ENCODE measurements at places on chromosomes 2 and 18. TPM values are rescaled to one million over a fixed set of nuclear protein-coding genes. Genes with fewer than 3 reads are reported as not detected.
A peak's percentile ranks its signal among the peaks of the same experiment; 100 is the strongest.

The CCDC148 gene
- 4.6 TPM for total RNA-seq

DNA sequence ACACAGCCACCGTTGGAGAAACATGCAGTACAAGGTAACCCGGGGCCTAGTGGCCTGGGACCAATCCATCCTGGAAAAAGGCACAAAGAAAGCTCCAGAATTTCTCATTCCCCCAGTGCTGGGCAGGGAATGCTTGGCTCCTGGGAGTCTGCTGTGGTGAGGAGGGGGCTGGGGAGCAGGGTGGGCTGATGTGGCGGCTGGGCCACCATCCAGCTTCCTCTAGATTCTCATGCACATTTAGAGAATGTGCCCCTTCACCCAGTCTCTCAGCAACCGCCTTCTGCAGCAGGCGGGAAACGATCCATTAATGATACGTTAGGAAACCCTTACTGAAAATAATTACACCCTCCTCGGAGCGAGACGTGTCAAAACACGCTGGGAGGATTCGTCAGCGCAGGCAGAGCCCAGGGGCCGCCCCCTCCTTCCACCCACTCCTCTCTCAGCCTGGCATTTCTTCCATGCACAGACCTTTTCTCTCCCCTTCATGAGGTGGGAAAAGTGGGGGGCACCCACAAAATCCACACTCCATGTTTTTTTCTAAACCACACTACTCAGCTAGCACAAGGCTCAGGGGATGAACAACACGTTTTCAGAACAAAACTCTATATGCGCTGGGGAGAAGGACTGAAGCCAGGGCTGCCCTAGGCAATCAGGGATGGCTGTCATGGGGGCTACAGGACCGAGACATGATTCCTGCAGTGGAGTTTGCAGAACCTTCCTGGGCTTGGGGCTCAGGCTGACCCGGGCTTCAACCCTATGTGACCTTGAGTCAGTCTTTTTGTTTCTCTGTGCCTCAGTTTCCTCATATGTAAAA, 56.1 kb upstream of the SMAD7 start:
- DNase-seq, result peak; percentile 43
- H3K4me1 ChIP-seq, result no peaks in the 10 kb centered on the region
- no peaks in the 10 kb centered on the region for H3K36me3 ChIP-seq

The FARSB gene
- 19.0 TPM for total RNA-seq

DNA sequence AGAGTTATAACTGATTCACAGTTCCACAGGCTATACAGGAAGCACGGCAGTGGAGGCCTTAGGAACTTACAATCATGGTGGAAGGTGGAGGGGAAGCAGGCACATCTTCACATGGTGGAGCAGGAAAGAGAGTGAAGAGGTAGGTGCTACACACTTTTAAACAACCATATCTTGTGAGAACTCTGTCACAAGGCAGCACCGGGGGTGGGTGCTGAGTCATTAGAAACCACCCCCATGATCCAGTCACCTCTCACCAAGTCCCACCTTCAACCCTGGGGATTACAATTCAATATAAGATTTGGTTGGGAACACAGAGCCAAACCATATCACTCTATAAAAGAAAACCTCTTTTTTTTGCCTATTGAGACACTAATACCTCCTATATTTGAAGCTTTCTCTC, 1108.5 kb upstream of the CDH2 start:
- no peaks in the 10 kb centered on the region for H3K4me1 ChIP-seq
- no peak for DNase-seq
- H3K4me3 ChIP-seq, result no peak overlapping the region
- H3K27ac ChIP-seq, result no peak overlapping the region

DNA sequence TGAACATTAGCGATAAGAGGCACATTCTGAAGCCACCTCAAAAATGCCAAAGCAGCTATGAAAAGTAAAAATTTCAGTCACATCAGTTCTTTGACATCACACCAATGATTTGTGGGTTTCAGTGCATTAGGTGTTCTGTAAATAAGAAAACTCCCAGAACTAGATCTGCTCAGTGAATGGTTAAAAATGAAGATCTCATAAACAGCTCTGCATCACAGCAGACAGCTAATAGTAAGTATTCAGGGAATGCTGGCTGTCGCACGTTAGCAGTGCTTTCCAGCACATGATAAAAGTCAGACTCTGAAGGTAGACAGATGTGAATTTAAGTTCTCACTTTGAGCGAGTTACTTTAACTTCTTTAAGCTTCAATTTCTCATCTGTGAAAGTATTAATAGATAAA, 154.9 kb downstream of the SATB2 start:
- H3K4me1 ChIP-seq, result no peaks in the 10 kb centered on the region
- no peak for DNase-seq
- no peaks in the 10 kb centered on the region for H3K27me3 ChIP-seq

DNA sequence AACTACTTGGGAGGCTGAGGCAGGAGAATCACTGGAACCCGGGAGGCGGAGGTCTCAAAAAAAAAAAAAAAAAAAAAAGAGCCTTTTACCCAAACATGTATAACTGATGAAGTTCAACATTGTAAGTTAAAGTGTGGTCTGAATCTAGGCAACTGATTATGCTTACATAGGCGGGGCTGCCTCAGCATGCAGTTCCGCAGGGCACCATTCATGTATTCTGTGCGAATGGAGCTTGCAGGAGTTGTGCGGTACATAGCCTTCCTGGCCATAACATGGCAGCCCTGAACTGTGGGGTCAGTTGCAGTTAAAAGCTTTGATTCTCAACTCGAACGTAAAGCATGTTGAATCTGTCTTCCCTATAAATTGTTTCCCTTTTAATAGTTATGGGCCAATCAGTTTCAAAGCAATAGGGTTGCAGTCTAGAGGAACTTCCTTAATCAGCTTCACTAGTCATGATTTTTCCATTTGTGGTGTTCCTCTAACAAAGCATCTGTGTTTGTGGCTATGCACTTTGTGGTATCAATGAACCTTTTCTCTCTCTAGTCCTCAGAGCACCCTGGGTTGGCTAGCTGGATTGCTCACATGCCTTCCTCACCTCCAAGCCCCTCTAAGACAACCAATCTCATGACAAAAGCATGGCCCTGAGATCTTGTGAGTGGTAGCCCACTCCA, 30.6 kb upstream of the CEP68 start:
- DNase-seq, result no peak
- H3K27me3 ChIP-seq, result no peaks in the 10 kb centered on the region
- H3K4me3 ChIP-seq, result no peak overlapping the region
- H3K36me3 ChIP-seq, result no peaks in the 10 kb centered on the region
- H3K27ac ChIP-seq, result no peak overlapping the region

DNA sequence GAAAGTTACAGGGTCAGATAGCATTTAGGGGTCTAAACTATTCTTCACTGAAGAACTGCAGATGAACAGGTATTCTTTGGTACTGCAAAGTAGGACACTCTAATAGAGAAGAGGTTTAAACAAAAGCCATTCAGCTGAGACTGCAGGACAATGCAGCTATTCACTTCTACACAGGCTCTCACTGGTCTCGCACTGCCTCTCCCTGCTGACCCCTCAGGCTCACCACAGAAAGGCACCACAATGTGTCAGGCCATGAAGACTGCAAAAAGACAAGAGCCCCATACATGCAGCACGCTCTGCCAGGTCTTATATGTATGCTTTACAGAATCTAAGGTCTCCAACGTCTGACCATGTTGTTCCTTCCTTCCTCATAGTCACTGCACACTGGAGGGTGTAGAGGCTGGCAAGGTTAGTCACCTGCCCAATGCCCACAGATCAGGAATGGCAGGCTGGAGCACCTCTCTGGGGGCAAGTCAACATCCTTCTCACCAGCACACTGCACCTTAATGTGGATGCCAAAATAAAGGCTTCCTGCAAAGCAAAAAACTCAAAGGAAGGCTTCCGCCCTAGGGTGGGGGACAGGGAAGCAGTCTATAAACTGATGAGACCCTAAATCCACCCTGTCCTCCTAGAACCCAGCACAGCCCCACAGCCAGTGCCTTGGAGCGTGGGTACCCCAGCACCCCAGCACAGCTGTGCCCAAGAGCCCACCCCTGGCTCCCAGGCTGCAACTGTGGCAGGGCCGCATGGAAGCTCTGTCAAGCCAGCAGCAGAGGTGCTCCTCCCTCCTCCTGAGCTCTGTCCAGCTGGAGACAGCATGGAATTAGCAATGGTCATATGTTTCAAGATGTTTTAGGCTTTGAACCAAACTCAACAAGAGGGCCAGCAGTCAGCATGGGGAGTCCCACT, 10.7 kb upstream of the RNU4ATAC start:
- no peak overlapping the region for H3K4me3 ChIP-seq
- no peaks in the 10 kb centered on the region for H3K27me3 ChIP-seq
- DNase-seq, result no peak
- peak overlapping the region; percentile 56 for H3K27ac ChIP-seq
- H3K4me1 ChIP-seq, result peaks cover 5% of the 10 kb centered on the region

DNA sequence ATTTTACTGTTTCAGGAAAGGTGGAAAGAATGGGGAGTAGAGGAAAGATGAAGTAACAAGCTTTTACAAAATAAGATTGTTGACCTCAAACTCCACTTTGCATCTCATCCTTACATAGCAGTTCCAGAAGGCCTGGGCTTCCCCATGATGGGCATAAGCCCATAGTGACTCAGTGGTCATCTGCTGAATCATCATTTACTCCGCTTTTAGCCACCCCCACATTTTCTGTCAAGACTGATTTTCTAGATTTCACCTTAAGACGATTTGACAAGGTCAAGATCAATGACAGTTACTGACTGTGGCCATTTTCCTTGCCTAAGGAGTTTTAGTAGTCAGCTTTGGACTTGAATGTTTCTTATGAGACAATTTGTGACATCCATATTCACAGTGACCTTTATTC, 49.4 kb downstream of the PLEKHM3 start:
- H3K4me1 ChIP-seq, result no peaks in the 10 kb centered on the region
- H3K4me3 ChIP-seq, result no peak overlapping the region
- no peak for DNase-seq
- H3K27ac ChIP-seq, result no peak overlapping the region
- H3K27me3 ChIP-seq, result no peaks in the 10 kb centered on the region

DNA sequence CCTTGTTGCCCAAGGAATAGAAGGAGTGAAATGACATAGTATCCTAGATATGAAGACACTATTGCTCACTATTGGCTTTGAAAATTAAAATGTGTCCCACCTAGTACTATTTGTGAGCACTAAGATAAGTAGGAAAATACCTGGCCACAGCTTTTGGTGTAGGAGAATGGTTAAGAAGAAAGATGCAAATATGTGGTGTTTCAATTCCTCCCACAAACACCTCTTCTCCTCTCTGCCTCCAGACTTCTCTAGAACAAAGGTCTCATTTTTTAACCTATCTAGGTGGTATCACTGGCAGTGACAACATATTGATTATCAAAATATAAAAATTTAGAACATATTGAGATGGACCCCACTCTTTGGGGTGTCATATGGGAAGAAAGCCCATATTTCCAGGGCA, 929.9 kb upstream of the FANCL start:
- no peak for DNase-seq
- no peaks in the 10 kb centered on the region for H3K27me3 ChIP-seq
- H3K27ac ChIP-seq, result no peak overlapping the region
- H3K4me3 ChIP-seq, result no peak overlapping the region

DNA sequence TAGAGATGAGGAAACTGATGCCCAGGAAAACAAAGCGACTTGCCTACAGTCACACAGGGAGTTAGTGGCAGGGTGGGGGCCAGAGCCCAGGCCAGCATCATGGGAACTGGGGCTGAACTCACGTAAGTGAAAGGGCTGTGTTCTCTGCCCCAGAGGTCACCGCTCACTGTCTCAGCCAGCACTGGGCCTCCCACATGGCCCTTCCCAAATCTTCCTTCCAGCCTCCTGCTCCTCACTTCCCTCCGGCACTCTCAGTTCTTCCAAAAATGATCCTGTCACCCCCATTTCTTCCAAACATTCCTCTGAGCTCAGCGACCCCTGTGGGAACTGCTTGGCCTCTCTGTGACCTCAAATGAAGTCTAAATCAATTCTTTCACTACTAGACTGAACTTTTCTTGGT, 90.5 kb upstream of the TMEM247 start:
- no peaks in the 10 kb centered on the region for H3K27me3 ChIP-seq
- H3K4me1 ChIP-seq, result no peaks in the 10 kb centered on the region
- H3K4me3 ChIP-seq, result no peak overlapping the region
- H3K36me3 ChIP-seq, result peaks cover 4% of the 10 kb centered on the region
- no peak for DNase-seq
- peak overlapping the region; percentile 21 for H3K27ac ChIP-seq

The POTEI gene
- 0.98 TPM for total RNA-seq

- no peak overlapping the region for H3K27ac ChIP-seq
- H3K4me3 ChIP-seq, result no peak overlapping the region
- H3K27me3 ChIP-seq, result no peaks in the 10 kb centered on the region
Observed at GRCh38 chr2:31428001-31428418, 13.5 kb upstream of the XDH start.

- DNase-seq, result no peak
- H3K4me3 ChIP-seq, result peak within 1 kb of the TSS; percentile 35
- no peaks in the 10 kb centered on the region for H3K4me1 ChIP-seq
- H3K27me3 ChIP-seq, result no peaks in the 10 kb centered on the region
Observed at GRCh38 chr2:68734688-68735525, at the start of gene ARHGAP25. TSS of gene ARHGAP25 (plus strand) at chr2:68734811. CDS start at chr2:68735200, 389 bp downstream.

- no peak for DNase-seq
- H3K4me3 ChIP-seq, result no peak overlapping the region
- H3K27ac ChIP-seq, result no peak overlapping the region
- H3K27me3 ChIP-seq, result no peaks in the 10 kb centered on the region
- H3K36me3 ChIP-seq, result peaks cover 7% of the 10 kb centered on the region
- no peaks in the 10 kb centered on the region for H3K4me1 ChIP-seq
Observed at GRCh38 chr2:121388371-121388770, 103.4 kb upstream of the TFCP2L1 start.

The IL37 gene
- not detected for total RNA-seq

DNA sequence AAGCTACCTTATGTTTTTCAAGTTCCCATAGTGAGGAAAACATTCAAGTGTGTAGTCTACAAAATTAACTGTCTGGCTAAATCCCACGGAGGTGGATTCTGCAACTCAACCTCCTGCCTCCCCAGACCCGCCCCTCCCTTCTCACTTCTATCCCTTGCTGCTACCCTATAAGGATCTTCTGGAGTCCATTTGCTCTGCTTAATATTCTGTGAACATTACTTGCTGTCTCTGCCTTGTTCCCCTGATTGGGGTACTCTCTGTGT, 163.2 kb downstream of the KCNE4 start:
- no peaks in the 10 kb centered on the region for H3K36me3 ChIP-seq
- no peaks in the 10 kb centered on the region for H3K4me1 ChIP-seq
- no peaks in the 10 kb centered on the region for H3K27me3 ChIP-seq
- DNase-seq, result no peak
- no peak overlapping the region for H3K4me3 ChIP-seq
- no peak overlapping the region for H3K27ac ChIP-seq

The MAB21L4 gene
- total RNA-seq, result not detected

- peaks cover 13% of the 10 kb centered on the region for H3K36me3 ChIP-seq
- no peak overlapping the region for H3K4me3 ChIP-seq
- no peak for DNase-seq
- no peaks in the 10 kb centered on the region for H3K27me3 ChIP-seq
Observed at GRCh38 chr2:97656905-97657587, 6.8 kb downstream of the ACTR1B start.
